ENCODE measurements at places on chromosomes 7 and 10. TPM values are rescaled to one million over a fixed set of nuclear protein-coding genes. Genes with fewer than 3 reads are reported as not detected.
A peak's percentile ranks its signal among the peaks of the same experiment; 100 is the strongest.

ZPBP gene
- not detected for total RNA-seq

HPSE2 gene
- 0.60 TPM for total RNA-seq

ACSM6 gene
- total RNA-seq = 0.14 TPM

SVIL gene
- 27.1 TPM for total RNA-seq

ZSCAN25 gene
- 16.3 TPM for total RNA-seq

SLC18A3 gene
- 0.09 TPM for total RNA-seq

AKR1C4 gene
- not detected for total RNA-seq

DNA sequence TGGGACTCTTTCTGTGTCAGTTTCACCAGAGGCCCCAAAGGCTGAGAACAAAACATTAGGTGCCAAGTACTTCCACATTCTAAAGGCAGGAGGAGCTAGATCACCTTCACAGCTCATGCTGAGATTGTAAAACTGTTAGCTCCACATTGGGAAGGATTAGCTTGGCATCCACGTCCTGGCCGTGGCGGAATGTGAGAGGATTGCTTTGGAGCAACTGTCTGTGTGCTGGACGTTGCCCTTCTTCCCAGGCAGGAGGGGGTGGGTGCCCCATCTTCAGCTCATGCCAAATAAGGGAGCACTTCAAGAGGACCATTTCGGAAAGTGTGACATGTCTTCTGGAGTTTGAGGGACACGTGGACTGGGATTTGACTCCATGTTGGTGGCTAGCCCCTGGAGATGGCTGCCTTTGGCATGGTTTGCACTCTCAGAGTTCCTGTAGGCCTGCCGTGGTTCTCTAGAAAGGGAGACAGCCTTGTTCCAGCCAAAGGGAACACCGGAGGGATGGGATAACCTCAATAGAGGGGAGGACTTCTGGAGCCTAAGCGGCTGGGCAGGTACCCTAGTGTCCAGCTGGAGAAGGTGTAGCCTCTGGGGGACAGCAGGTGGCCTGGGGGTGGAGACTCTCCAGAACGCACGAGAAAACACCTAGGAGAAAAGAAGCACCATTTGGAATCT lies 19.9 kb upstream of the FMC1 start:
- H3K4me3 ChIP-seq = no peak overlapping the region
- H3K27ac ChIP-seq = peak overlapping the region; percentile 63
- peak; percentile 18 for DNase-seq
- H3K4me1 ChIP-seq = peaks cover 8% of the 10 kb centered on the region
- H3K36me3 ChIP-seq = no peaks in the 10 kb centered on the region

- H3K4me3 ChIP-seq = peak overlapping the region; percentile 24
- H3K27me3 ChIP-seq = no peaks in the 10 kb centered on the region
- peaks cover 35% of the 10 kb centered on the region for H3K4me1 ChIP-seq
- H3K36me3 ChIP-seq = no peaks in the 10 kb centered on the region
Observed at GRCh38 chr10:33772370-33773252, 438.1 kb upstream of the NRP1 start.

- peaks cover 43% of the 10 kb centered on the region for H3K4me1 ChIP-seq
- no peak overlapping the region for H3K27ac ChIP-seq
- DNase-seq = no peak
- peaks cover 49% of the 10 kb centered on the region for H3K27me3 ChIP-seq
- no peak overlapping the region for H3K4me3 ChIP-seq
Observed at GRCh38 chr10:120982507-120982906, 131.3 kb downstream of the WDR11 start.

DNA sequence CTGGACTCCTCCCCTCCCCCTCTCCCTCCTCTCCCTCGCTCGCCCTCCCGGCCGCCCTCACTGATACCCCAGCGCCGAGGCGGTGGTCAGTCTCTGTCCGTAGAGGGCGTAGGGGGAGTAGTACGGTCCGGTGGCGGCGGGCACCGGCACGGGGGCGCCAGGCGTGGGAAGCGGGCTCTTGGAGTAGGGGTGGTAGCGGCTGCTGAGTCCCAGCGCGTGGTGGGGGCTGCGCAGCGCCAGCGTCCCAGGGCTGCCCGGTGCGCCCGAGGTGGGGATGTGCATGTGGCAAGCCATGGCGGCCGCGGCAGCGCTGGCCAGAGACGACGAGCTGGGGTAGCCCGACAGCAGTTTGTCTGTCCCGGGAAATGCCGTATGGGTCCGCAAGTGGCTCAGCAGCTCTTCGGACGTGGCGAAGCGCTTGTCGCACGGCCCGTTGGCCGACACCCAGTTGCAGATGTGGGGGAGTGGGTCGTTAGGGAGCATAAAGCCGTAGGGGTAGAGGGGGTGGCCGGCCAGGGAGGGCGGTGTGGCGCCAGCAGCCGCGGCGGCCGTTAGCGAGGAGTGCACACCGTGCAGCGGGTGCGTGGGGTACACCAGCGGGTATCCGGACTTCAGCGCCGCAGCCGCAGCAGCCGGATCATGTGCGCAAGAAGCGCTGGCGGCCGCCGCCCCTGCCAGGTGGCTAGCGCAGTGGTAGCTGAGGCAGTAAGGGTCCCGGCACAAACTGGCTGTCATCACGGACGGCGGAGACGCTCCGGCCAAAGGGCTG lies 2.7 kb downstream of the ZNF503 start:
- no peaks in the 10 kb centered on the region for H3K36me3 ChIP-seq
- H3K27me3 ChIP-seq = peaks cover 97% of the 10 kb centered on the region
- no peak overlapping the region for H3K27ac ChIP-seq
- DNase-seq = peak; percentile 57

DNA sequence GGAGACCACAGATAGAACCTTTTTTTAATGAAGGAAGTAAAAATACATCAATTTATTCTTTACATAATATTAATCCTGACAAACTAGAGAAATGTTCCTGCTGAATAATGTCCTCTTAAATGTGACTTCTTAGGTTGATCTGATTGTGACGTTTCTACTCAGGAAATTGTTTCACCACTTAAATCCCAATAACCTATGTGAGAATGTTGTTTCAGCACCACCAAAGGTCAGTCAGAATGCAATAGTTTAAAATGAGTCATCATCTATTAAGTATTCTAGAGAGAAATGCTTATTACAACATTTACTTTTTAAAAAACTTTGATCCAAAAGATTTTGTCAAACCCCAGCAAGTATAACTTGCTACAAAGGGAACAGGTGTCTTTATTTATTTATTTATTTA lies 155.4 kb upstream of the CACNA2D1 start:
- H3K4me1 ChIP-seq = peaks cover 35% of the 10 kb centered on the region
- no peak for DNase-seq
- no peak overlapping the region for H3K27ac ChIP-seq
- peaks cover 6% of the 10 kb centered on the region for H3K36me3 ChIP-seq

DNA sequence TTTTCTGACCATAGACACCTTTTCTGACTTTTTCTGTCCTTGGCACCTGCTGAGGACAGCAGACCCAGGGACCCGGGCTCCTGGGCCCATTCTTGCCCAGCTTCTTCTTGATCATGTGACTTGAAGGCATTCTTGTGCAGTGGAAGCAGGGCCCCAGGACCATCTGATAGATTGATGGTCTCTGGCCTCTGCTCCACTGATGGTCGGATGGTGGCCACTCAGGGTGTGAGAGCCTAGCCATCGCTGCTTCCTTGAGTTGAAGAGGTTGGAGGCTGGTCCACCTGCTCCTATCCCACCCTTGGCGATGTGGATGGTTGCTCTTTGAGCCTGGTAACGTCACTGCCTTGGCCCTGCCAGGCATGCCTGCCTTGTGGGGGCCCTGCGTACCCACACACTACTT lies 37.8 kb upstream of the ZNF716 start:
- H3K27me3 ChIP-seq = peaks cover 23% of the 10 kb centered on the region
- peaks cover 77% of the 10 kb centered on the region for H3K36me3 ChIP-seq
- no peaks in the 10 kb centered on the region for H3K4me1 ChIP-seq
- no peak overlapping the region for H3K4me3 ChIP-seq
- DNase-seq = no peak

DNA sequence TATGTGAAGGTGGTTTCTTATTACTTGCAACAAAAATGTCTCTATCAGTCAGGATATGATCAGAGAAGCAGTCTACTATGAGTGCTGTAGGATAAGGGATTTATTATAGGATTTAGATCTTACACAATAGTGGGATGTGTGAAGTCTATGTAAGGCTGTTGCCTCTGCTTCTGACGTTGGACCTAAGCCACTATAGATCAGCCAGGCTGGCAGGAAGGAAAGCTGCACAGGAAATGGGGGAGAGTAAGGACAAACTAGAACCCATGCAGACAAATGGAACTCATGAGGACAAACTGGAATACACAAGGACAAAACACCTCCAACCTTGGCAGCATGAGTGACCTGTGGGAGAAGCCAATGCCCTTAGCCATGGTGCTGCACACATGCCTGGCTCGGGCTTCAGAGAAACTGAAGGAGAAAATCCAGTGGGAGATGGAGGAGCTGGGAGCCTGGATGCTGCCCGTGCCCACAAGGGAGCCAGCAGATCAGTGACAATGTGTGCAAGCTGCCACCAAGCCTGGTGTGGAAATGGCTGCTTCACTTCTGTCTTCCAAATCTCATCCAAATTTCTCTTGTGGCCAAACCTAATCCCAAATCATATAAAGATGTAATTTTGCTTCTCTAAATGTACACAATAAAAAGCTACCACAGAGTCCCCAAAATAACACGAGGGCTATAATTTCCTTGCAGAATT lies 147.0 kb upstream of the PCGF5 start:
- H3K27ac ChIP-seq = no peak overlapping the region
- peaks cover 9% of the 10 kb centered on the region for H3K27me3 ChIP-seq
- H3K36me3 ChIP-seq = no peaks in the 10 kb centered on the region
- DNase-seq = no peak

GRCh38 chr7:98651760-98652159 lies 34.7 kb downstream of the NPTX2 start:
- H3K27ac ChIP-seq = no peak overlapping the region
- no peaks in the 10 kb centered on the region for H3K27me3 ChIP-seq
- no peak overlapping the region for H3K4me3 ChIP-seq
- H3K4me1 ChIP-seq = no peaks in the 10 kb centered on the region

DNA sequence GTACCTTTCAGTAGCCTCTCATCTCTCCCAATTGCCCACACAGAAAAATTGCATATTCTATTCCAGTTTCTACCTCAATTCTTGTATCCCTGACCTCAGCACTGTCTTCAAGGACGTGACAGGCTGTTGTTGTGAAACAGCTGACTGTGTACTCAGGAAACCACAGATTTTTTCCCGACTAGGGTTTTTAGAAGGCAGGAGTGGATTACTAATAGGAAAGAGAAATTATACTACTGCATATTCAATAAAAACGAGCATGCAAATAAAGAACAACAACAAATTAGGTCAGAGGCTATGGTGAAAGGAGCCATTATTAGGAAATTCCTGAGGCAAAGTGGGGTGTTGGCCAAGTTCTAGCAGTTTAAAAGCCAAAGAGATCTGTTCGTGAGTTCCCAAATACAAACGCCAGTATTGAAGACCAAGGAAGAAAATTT lies 93.4 kb downstream of the DOCK4 start:
- H3K4me3 ChIP-seq = no peak overlapping the region
- no peak for DNase-seq
- peaks cover 12% of the 10 kb centered on the region for H3K4me1 ChIP-seq
- no peaks in the 10 kb centered on the region for H3K27me3 ChIP-seq
- H3K36me3 ChIP-seq = no peaks in the 10 kb centered on the region

- H3K4me3 ChIP-seq = no peak overlapping the region
- H3K4me1 ChIP-seq = peaks cover 19% of the 10 kb centered on the region
- DNase-seq = no peak
Observed at GRCh38 chr7:3162289-3162688, 118.6 kb upstream of the CARD11 start.

GRCh38 chr10:74924251-74924963 lies 98.0 kb downstream of the KAT6B start:
- peak overlapping the region; percentile 31 for H3K27ac ChIP-seq
- peaks cover 41% of the 10 kb centered on the region for H3K4me1 ChIP-seq
- no peaks in the 10 kb centered on the region for H3K27me3 ChIP-seq
- peaks cover 10% of the 10 kb centered on the region for H3K36me3 ChIP-seq

DNA sequence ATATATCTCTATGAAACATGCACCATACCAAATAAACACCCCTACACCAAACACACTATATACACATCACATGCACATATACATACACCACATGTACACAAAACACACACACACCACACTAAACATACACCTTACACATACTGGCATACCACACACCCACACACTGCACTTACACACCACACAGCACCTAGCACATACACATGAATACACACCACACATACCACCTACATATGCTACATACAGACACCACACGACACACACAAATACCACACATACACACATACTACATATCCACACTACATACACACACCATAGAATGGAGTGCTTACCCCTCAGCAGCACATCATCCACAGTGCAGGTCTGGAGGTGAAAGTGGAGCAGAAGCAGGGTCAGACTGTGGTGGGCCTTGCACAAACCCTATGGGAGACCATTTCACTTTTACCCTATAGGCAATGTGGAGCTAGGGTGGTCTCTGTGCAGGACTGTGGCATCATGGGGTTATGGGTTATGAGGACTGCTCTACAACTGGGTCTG lies 64.6 kb downstream of the WDFY4 start:
- H3K27me3 ChIP-seq = no peaks in the 10 kb centered on the region
- H3K4me3 ChIP-seq = no peak overlapping the region
- H3K4me1 ChIP-seq = peaks cover 2% of the 10 kb centered on the region

GRCh38 chr10:103747193-103747865 lies 108.0 kb downstream of the SH3PXD2A start:
- no peak overlapping the region for H3K27ac ChIP-seq
- peaks cover 4% of the 10 kb centered on the region for H3K4me1 ChIP-seq
- no peak overlapping the region for H3K4me3 ChIP-seq
- no peaks in the 10 kb centered on the region for H3K27me3 ChIP-seq
- H3K36me3 ChIP-seq = no peaks in the 10 kb centered on the region

DNA sequence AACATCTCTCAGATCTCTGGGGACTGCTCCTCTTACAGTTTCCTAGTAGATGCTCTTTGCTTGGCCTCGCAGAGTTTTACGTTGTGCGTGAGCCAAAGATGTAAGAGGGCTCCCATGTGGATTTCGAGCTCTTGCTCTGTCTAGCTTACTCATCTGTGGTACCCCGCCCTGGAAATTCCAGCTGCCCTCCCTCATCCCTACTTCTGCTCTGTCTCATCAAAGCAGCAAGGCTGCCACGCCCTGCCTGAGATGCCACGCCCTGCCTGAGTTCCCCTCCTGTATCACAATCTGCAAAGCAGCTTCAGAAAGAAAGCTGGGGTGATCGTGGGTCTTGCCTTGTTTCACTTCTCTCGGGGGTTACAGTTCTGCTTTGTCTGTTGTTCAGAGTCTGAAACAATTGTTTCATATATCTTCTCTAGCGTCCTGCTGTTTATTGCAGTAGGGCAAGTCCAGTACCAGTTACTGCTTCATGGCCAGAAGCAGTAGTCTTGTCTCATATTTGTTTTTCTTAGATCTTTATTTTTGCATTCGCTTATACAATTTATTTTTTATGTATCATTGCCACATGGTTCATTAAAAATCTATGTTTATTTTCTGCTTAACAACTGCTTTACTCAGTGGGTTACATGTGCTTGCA lies 36.1 kb upstream of the CCNY start:
- no peak overlapping the region for H3K4me3 ChIP-seq
- H3K4me1 ChIP-seq = no peaks in the 10 kb centered on the region
- no peak overlapping the region for H3K27ac ChIP-seq
- no peak for DNase-seq

- peak overlapping the region; percentile 99 for H3K4me3 ChIP-seq
- peak; percentile 52 for DNase-seq
- H3K27me3 ChIP-seq = peaks cover 4% of the 10 kb centered on the region
Observed at GRCh38 chr10:121596689-121597503, 1.3 kb downstream of the FGFR2 start.

Measured in WTC11 (cell line).